ENCODE measurements at places on chromosomes 13 and 19. TPM values are rescaled to one million over a fixed set of nuclear protein-coding genes. Genes with fewer than 3 reads are reported as not detected.

GRCh38 chr19:7868326-7868670 is 5.9 kb downstream of the PRR36 start:
- no peak for DNase-seq

DNA sequence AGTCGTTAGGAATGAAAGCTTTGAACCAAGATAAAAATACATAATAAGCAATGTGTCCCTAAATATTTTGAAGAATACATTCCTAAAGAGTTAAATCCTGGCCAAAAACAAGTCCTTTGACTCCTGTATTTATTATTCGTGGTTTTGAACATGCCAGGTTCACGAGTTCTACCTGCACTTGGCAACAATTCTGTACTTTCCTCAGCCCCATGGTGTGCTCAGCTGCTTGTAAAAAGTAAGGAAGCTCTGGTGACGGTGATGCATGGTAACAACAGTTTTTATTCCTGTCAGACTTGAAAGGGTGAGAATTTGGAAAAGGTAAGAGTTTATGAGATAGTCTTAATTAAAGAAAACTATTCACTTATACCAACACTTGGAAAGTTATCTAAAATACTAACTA is 95.0 kb upstream of the KLF12 start:
- no peak for DNase-seq

- no peak for DNase-seq
These were observed 61.4 kb downstream of the FRY start for GRCh38 chr13:32093006-32093405.

DNA sequence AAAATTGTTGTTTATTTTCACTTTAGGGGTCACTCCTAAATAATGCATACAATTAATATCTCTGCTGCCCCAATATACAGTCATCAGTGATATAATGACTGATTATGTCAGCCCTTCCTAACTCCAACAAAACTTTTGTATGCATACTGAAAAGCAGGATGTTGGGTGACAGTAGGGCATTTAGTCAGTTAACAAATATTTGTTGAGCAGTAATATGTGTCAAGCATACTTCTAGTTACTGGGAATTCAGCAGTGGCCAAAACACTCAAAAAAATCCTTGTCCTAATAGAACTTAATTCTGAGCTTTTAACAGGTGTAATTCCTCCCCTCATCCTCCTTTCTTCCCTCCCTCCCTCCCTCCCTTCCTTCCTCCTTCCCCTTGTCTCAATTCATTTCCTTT is 560.7 kb upstream of the KLHL1 start:
- peak; percentile 89 for DNase-seq

DNA sequence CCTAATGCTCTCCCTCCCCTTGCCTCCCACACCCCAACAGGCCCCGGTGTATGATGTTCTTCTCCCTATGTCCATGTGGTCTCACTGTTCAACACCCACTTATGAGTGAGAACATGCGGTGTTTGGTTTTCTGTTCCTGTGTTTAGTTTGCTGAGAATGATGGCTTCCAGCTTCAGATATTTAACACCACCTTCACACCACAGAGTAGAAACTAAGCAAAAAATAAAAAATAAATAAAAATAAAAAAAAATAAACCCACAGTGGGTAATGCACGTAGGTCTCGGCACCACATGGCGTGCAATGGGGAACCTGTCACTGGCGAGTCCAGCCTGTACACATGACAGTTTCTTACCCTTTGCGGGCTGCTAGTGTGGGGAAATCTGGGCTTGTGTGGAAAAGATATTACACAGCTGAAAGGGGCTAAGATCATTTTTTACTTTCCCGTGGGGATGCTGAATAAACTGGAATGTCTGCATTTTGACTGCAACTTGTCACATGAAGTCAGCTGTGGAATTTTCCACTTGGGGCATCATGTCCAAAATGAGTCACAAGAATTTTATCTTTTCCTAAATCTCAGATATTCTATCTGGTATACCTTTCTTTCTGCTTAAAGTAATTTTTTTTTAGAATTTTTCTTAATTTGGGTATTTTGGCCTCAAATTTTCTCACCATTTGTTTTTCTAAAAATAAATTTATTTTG is 170.5 kb downstream of the IRS2 start:
- DNase-seq: no peak

- DNase-seq: no peak
These were observed 127.2 kb downstream of the RAP2A start for GRCh38 chr13:97561182-97561581.

The BBC3 gene
- total RNA-seq: 6.3 TPM

The NDUFA3 gene
- 6.1 TPM for total RNA-seq

Measured in bronchial epithelial cell (primary cell).